ENCODE measurements at places on chromosomes 1 and 21.
A peak's percentile ranks its signal among the peaks of the same experiment; 100 is the strongest.

DNA sequence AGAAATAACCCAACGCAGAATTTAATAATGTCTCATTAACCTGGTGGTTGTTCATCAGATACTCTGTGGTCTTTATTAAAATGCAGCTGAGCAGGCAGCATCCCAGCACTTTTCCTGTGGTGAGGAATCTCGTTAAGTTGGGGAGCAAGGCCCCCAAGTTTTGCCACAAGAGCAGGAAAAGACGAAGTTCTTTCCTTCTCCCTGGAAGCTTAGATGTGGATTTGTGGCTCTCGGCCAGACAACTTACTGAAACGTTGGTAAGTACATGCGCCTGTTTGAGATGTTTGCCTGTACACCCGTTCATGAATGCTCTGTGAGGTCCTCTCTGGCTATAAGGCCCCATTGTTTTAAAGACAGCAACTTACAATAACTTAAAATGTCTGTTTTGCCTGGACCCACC lies 34.3 kb upstream of the PDE9A start:
- no peak for DNase-seq

DNA sequence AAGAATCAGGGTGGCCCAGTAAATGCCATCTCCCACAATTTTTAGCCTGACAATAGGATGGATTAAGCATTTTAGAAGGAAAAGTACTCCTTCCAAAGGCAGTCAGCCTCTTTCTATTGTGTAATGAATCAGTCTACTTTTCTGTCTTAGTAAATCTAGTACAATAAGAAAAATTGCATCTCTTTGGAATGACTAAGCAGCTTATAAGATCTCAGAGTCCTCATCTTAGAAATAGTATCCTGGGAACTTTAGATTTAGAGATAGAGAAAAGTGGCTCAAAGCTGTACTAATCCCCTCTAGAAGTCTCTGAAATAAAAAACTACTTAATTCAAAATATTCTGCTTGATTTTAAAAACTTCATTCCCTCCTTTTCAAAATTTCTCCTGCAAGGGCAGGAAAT lies 81.4 kb downstream of the SLC44A5 start:
- no peak for DNase-seq

- no peak for DNase-seq
These were observed 86.4 kb downstream of the KCNK1 start for GRCh38 chr1:233700338-233700737.

- no peak for DNase-seq
These were observed 24.6 kb downstream of the TBCE start for GRCh38 chr1:235391874-235392273.

- DNase-seq: no peak
These were observed 18.2 kb downstream of the VAV3 start for GRCh38 chr1:107946794-107947193.

- peak; percentile 98 for DNase-seq
These were observed 33.0 kb downstream of the EPHA2 start for GRCh38 chr1:16122916-16123315.

DNA sequence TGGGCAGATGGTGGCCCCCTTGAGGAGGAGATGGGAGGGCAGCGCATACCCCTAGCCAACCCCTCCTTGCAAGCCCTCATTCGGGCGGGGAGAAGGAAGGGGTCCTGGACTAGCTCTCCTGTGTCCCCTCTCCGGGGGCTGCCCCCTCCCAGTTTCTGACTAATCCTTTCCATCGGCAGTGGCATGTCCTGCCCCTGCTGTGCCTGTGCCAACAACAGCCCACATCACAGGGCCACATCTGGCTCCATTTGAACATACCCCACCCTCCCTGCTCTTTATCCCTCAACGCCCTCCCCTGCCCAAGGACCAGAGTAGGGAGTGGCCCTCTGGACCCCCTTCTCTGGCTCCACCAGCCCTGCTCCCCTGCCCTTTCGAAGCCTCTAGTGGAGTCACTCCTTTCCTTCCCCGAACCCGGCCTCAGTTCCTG lies 11.0 kb upstream of the LMNA start:
- peak; percentile 80 for DNase-seq

DNA sequence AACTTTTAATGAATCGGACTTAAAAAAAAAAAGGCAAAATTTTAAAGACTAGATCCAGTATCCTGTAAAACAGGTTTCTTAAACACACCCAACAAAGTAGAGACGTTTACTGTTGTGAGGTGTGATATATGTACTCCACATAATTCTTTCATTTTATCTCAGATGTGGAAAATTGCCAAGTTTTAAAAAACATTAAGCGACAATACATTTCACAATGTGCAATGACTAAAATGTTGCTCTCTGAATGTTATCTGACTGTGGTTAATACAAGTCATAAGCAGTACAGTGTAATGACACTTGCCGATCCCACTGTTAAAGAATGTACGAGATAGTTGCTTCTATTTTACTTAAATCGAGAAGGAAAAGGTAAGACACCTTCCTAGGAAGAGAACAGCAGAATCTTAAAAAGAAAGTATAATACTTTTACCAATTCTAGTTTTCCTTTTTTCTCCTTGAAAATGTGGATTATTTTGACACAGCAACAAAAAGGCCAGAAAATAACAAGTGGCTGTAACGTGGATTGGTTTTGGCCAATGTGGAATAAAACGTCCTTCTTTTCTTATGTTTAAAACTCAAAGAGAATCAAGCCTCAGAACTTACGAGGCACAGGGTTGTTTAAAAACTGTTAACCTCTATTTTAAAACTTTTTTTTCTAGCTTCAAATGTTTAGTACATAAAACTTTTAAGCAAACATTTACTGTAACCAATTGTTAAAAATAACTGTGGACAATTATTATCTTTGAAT lies 51.4 kb downstream of the TP53BP2 start:
- DNase-seq: no peak

GRCh38 chr1:2212532-2213491 lies 15.3 kb upstream of the SKI start:
- DNase-seq: peak; percentile 95

GRCh38 chr21:35023396-35024070 lies 25.6 kb downstream of the RUNX1 start:
- DNase-seq: no peak

All from fibroblast of mammary gland (primary cell).